ENCODE measurements at places on chromosomes 6 and 20.

DNA sequence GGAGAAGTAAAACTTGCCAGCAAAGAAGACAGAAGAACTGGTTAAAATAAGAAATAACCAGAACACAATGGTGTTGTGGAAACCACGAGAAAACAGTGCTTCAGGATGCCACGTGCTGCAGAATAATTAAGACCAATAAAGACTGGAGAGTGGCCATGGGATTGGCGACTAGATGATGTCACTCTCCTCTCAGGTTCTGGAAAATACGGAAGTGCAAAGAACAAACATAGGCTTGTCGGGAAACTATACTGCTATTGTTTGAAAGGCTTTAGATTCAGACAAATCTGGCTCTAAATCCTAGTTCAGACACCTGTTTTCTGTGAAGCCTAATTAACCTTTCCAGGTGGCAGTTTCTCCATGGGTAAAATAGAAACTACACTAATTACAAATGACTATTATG is 138.4 kb upstream of the STXBP5 start:
- DNase-seq, result no peak

- DNase-seq, result no peak
Measured at GRCh38 chr6:3841711-3842565, 7.2 kb upstream of the FAM50B start.

DNA sequence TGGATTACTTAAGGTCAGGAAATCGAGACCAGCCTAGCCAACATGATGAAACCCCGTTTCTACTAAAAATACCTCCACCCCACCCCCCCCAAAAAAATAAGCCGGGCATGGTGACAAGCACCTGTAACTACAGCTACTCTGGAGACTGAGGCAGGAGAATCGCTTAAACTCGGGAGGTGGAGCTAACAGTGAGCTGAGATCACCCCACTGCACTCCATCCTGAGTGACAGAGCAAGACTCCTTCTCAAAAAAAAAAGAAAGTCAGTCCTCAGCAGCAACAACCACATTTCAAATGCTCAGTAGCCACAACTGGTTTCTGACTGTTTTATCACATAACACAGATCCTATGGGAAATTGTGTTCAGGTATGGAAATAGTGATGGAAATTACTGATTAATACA is 135.3 kb downstream of the HFE start:
- DNase-seq, result no peak

- DNase-seq, result no peak
Measured at GRCh38 chr20:4592316-4593148, 129.2 kb upstream of the PRND start.

DNA sequence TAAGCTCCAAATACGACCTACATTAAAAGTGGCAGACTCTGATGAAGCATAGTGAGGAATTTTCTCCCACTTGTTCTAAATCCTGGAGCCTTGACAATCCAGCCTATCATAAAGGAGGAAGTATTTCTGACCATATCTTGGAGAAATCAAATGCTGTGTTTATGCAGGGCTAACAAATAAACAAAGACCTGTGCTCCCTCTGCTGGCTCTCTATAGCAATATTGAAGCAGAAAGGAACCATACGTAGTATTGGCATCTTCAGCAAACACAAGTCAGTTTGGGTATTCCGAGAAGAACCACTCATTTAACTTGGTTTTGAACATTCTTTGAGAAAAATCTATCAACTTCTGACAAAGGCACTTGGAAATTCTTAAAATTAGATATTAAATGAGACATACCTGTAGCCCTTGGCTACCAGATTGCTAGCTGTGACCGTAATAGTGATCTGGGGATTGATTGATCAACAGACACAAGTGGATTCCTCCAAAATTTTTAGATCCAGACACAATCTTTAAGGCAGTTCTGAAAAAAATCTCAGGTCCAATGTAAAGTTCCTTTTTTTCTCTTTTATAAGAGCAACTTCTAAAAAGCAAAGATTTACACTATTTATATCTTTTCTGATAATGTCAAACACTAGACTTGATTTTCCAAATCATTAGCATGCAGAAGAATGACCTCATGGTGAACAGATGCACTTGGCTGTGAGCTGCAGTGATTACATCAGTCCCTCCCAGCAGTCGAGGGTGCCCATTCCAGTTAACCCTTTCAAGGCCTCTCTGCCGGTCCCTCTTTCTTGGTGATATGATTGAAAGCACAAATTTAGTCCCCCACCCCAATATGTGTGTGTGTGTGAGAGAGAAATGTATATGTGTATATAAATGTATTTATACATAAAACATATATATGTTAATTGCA is 40.2 kb downstream of the INSM1 start:
- DNase-seq, result no peak

GRCh38 chr6:84773133-84773430 is 8.7 kb upstream of the TBX18 start:
- DNase-seq, result no peak

- no peak for DNase-seq
Measured at GRCh38 chr20:44433751-44434538, 41.7 kb upstream of the TTPAL start.

DNA sequence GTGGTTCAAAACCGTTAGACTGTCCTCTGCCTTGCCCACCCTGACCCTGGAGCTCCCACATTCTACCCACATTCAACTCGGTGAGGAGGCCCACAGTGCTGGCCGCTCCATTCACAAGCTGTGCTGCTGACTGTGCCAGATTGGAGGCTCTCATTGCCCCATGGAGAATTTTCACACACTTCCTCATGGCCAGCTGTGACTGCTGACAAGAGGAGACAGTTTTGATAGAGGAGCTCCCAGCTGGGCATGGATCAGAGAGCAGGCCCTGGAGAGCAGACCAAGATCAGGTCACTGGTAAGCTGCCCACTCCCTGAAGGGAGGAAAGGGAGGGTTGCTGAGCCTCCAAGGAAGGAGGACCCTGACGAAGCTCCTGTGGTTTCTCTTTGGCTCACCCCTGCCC is 246.1 kb upstream of the RIN2 start:
- DNase-seq, result no peak

- no peak for DNase-seq
Measured at GRCh38 chr6:157688275-157688959, 134.6 kb upstream of the SNX9 start.

DNA sequence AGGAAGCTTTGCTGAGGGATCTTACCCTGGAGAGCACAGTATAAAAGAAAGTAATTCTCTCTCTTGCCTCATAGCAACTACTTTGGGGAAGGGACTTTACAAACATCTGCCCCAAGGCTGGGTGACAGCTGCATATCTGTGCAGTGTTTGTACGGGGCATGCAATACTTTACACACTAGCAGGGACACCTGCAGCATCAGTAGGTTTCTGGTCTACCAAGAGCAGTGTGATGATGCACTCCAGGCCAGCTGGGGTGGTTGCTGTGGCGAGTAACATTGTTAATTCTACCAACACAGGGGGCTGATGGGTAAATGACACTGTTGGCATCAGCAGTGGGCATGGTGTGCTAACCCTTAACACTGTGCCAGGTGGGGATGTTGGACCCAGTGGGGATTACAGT is 48.0 kb downstream of the ADTRP start:
- DNase-seq, result no peak

DNA sequence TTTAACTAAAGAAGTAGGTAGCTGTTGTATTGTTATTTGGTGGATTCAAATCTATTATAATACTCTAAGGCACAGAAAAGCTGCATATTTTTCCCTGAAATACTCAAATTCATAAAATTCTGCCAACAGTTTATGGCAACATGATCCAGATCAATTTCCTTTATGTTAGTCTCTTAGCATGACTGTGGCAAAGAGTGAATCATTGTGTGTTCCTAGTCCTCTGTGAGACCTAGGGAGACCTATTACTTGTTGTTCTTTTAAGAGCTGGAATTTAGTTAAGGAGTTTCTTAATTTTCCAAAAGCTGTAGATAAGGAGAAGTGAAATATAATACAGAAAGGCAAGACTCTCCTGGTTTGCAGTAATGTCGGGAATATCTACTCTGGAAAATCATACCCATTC is 149.6 kb downstream of the RIMS1 start:
- no peak for DNase-seq

- DNase-seq, result no peak
Measured at GRCh38 chr6:6386010-6386409, 65.5 kb upstream of the F13A1 start.
